ENCODE measurements at places on chromosomes 12 and 14. TPM values are rescaled to one million over a fixed set of nuclear protein-coding genes. Genes with fewer than 3 reads are reported as not detected.

DNA sequence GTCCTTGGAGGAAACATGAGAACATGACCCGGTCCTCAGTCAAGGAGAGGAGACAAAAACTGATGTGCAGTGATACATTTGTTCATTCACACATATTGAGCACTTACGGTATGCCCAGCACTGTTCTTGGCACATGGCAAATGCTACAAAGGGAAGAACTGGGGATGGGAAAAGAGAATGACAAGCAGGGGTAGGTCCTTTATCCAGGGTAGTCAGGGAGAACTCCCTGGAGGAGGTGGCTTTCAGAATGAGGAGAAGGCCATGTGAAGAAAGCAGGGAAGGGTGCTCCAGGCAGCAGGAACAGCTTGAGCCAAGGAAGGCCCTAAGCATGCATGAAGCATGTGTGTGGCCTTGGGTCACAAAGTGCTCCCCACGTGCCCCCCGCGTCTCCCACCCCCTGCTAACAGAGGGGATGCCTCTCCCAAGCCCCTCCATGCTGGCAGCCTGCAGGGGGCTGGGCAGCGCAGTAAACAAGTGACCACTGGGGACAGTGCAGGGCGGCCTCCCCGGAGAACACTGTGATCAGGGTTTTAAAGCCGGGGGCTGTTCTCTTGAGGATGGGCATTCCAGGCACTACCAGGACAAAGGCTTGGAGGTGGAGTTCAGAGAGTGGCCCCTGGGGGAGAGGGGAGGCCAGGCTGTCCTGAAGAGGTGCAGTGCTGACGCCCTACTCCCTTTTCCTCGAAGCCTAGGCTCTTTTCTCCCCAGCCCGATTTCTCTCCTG is 71.0 kb downstream of the PHETA1 start:
- DNase-seq, result no peak

GRCh38 chr12:4276524-4277204 is 3.1 kb downstream of the CCND2 start:
- peak; percentile 78 for DNase-seq

DNA sequence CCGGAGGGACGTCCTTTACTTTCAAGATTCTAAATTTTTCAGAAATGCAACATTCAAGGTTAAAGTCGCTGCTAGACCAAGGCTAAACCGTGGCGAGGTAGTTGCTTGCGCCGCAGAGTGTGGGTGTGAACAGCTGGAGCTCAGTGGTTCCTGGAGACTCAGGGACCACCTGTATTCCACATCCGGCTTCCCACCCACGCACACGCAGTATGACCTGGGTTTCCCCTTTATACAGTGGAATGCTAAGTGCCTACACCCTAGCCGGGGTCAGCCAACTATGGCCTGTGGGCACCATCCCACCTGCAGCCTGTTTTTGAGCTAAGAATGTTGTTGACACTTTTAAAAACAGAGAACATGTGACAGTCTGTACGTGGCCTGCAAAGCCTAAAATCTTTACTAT is 42.9 kb upstream of the TESC start:
- no peak for DNase-seq

DNA sequence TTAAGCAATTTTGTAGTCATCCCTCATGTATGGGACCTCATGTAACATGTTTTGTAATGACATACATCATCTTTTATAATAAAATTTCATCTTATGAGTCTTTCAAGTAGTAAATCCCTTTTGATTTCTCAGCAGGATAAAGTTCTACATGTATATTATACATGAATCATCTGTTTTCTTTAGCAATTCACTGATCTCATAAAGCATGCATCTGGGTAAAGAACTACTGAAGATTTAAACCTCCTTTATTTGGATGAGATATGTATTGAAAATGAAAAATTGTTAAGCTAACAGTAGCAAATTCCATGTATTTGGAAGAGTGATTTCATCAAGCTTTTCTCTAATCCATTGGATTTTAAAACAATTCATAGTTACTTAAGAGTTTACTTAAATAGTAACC is 126.9 kb downstream of the KITLG start:
- DNase-seq, result peak; percentile 46

- DNase-seq, result no peak
Measured at GRCh38 chr12:65276916-65277530, 1.5 kb upstream of the MSRB3 start.

GRCh38 chr12:16389594-16389993 is 42.1 kb downstream of the MGST1 start:
- DNase-seq, result peak; percentile 73

GRCh38 chr12:132143336-132144071 is 615 bp downstream of the DDX51 start:
- DNase-seq, result no peak

DNA sequence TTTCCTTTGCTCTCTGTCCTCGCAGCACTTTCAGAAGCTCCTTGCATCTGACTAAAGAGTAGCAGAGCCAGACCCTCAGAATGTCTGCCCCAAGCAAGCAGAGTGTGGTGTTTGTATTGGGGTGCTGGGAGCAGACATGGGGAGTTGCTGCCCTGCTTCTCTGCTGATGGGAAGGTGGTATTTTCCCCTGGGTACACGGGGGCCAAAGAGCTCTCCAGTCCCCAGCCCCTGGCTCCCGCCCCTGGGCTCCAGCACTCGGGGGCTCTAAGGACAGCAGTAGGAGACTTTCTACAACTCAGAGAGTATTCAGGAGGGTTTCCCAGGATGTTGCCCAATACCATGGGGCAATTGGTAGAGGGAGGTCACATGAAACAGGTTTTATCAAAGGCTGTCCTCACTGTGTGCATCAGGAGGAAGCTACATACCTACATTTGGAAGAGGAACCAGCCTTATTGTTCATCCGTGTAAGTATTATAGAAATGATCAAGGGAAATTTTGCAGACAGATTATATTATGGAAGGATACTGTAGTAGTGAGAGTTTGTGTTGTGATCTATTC is 50.3 kb downstream of the DAD1 start:
- no peak for DNase-seq

The SERPINA6 gene
- total RNA-seq, result not detected

GRCh38 chr12:80314741-80315140 is 129.3 kb upstream of the PTPRQ start:
- peak; percentile 62 for DNase-seq

GRCh38 chr12:65655074-65655493 is 169.2 kb upstream of the HMGA2 start:
- DNase-seq, result peak; percentile 76

The GLS2 gene
- total RNA-seq, result under 0.01 TPM

- DNase-seq, result peak; percentile 43
Measured at GRCh38 chr12:121990692-121991603, 30.7 kb upstream of the BCL7A start.

DNA sequence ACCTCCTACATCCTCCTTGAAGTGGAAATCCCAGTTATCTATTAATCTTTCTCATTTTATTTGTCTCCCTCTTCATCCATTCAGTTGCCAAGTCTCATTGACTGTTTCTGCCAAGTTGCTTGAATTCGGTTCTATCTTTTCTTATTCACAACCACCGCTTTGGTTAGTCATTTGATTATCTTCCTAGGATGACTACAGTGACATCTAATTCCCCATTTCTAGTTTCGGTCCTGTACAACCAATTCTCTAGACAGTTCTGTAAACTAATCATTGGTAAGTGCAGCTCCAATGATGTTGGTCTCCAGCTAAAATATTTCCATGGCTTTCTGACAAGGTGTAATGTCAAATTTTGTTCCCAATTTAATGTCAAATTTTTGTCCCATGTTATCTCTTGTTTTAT is 220.1 kb downstream of the ADAMTS20 start:
- no peak for DNase-seq

DNA sequence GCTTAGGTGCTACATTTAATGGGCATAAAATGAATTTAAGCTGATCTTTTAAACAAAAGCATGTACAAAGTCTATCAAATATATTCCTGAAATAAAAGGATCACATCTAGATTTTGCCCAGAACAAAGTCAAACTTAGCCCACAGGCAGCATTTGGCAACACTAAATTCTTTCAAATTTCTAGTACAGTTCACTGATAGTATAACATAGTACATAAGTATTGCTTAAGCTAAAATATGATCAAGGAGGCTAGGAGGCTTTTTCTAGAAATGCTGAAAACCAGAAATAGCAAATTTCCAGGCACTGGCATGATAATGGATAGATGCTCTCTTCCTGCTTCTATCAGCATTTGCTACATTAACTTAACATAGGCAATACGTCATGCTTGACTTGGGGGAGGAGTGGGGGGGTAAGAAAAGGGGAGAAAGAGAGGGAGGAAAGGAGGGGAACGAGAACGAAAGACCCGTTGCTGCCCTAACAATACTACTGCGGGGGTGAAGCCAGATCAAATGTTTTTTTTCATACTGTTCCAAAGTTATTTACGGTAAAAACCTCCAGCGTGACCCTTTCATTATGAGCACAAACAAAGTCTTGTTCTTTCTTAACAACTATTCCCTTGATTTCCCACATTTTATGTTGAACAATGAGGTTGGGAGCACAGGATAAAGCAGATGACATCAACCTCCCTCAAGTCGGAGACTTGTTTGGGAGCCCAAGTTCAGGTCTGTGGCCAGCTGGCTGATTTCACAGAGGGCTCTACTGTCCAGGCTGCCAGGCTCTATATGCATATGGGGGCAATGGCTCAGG is 10.6 kb downstream of the TMED10 start:
- peak; percentile 20 for DNase-seq

- no peak for DNase-seq
Measured at GRCh38 chr14:75566321-75566720, 12.1 kb upstream of the FLVCR2 start.

The TRIAP1 gene
- 26.5 TPM for total RNA-seq

The PLXNC1 gene
- 86.9 TPM for total RNA-seq

- peak; percentile 15 for DNase-seq
Measured at GRCh38 chr14:25056688-25057078, 6.7 kb upstream of the STXBP6 start.

- DNase-seq, result peak; percentile 21
Measured at GRCh38 chr14:33786091-33786825, 164.6 kb downstream of the EGLN3 start.

The TAS2R46 gene
- total RNA-seq, result 2.0 TPM

The ATG101 gene
- total RNA-seq, result 90.3 TPM

The ST8SIA1 gene
- 5.9 TPM for total RNA-seq

All from fibroblast of lung (primary cell).